ENCODE measurements at places on chromosomes 3 and 15. TPM values are rescaled to one million over a fixed set of nuclear protein-coding genes. Genes with fewer than 3 reads are reported as not detected.

A4GNT gene
- total RNA-seq = not detected

CILP gene
- 0.16 TPM for total RNA-seq

CP gene
- 0.69 TPM for total RNA-seq

CDCP1 gene
- total RNA-seq = 0.57 TPM

GCHFR gene
- total RNA-seq = 29.3 TPM

CLDN18 gene
- 0.47 TPM for total RNA-seq

GLDN gene
- total RNA-seq = not detected

Data from T-cell (primary cell).